ENCODE measurements at places on chromosomes 1 and 21.

DNA sequence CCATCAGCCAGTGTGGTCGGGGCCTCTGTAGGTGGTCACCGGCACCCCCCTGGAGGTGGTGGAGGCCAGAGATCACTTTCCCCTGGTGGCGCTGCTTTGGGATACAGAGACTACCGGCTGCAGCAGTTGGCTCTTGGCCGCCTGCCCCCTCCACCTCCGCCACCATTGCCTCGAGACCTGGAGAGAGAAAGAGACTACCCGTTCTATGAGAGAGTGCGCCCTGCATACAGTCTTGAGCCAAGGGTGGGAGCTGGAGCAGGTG lies 961 bp downstream of the RBM15 start:
- DNase-seq, result no peak

DNA sequence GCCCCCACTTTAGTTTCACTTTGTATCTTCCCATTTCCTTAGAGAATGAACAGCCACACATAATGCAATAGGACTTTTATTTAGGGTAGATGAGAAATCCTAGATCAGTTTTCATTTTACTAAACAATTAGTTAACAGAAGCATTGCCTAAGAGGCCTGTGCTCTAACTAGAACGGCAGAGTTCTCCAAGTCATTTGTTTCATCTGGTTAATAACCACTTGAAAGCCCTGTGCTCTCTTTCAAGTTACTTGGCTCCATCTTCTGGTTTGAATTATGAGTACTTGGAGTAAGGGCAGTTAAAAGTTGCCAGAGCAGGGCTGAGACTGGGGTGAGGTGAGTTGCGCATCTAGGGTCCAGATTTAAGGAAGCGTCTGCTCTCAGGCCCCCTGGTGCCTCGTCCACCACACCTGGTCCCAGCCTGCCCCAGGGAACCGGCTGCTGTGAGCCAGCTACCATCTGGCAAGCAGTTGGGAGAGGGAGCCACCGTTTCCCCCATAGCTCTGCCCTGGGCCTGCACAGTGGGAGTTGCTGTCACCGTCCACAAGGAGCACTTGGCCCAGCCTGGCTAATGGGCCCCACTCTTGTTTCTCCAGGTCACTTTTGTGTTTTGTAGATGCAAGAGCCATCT lies 18.1 kb upstream of the SLC44A3 start:
- no peak for DNase-seq

GRCh38 chr1:109306832-109307273 lies at the start of gene MYBPHL:
Gene MYBPHL, minus strand, starts transcription at chr1:109307011. Its CDS starts 20 bp downstream, at chr1:109306991.
- peak; percentile 70 for DNase-seq

DNA sequence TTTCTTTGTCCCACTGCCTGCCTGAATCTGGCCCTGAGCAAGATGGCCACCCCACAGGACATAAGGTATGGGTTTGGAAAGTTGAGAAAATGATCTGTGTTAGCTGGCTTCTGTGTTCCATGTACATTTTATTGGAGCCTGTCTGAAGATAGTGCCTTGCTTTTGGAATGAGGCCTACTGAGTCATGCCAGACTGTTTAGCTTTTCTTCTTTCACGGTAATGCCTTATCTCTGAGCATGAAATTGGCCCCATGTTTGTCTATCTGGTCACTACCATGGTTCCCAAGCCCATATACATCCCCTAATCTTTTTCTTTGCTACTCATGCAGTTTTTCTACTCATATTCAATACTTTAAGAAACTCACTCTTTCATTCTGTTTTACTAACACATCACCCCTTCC lies 85.1 kb upstream of the LMO4 start:
- DNase-seq, result no peak

DNA sequence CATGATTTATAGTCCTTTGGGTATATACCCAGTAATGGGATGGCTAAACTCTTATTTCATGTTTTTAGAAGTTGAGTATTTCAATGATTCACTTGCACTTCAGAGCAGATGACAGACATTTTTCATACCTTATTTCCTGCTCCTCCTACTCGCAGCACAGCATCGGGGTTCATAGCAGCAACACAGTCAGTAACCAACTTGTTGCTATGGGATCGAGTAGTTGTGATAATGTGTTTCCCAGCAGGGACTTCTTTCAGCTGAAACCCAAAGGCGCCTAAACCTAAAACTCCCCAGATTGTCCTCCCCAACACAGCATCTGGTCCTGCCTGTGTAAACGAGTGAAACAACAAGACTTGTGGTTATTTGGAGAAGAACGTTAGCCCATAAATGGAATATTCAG lies 16.3 kb upstream of the EPRS1 start:
- DNase-seq, result no peak

GRCh38 chr1:152487871-152488270 lies 22.7 kb upstream of the LCE5A start:
- DNase-seq, result no peak

GRCh38 chr1:230065571-230065970 lies 1.5 kb upstream of the GALNT2 start:
- DNase-seq, result no peak

DNA sequence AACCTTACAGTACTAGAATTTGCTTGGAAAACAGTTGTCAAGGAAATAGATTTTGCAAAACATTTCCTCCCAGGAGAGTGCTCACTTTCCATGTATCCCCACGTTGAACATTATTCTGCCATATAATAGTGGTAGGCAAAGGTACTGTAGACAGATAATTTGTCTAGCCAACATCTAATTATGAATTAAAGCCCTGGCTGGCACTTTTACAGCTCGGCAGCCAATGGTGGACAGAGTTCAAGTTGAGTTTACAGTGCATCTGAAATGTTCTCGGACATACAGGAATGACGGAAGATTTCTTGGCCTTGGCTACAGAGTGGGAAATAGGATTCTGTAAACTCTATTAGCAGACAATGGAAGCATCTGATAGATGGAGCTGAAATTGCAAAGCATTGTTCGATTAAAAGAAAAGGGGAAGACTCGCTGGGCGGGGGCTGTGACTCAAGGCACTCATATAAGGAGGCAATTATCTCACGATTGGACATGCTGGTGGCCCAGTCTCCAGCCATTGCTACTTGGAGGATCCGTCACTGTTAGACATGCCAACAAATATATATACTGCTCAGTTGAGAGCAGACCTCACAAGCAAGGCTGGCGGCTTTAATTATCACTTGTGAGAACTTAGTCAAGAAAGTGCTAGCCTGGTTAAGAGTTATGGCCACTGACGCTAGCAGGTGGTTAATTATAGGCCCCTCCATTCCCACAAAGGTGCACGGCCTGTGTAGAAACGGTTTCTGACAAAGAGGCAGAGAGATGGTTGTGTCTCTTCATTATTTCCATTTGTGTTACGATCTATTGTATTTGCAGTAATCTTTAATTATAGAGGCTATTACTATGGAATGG lies 48.0 kb downstream of the MAN1C1 start:
- no peak for DNase-seq

DNA sequence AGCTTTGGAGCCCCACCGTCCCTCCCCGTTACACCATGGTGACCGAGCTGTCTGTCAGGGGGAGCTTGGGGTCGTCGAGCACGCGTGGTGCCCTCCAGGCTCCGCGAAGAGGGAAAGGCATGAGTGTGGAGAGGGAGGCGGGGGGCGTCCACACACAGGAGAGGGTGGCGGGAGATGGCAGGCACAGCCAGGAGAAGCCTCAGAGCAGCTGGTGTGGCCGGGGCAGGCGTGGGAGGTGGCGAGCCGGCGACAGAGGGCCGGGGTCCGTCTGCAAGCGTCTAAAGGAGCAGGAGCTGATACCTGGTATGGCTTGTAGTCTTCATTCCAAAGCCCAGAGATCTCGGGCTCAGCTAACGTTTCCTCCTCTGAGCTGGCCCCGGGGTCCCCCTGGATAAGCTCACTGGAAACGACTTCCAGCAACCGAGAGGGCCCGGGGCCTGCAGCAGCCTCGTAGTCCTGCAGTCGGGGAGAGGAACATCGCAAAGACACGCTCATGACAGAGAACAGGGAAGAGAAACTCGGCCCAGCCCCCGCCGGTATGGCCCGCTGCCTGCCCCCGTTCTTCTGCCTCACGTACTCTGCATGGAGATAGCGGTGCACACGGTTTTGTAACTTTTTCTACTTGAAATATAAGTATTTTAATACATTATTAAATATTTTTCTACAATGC lies 37.4 kb downstream of the CFAP74 start:
- no peak for DNase-seq

- no peak for DNase-seq
Observed at GRCh38 chr1:150567717-150568593, 11.5 kb downstream of the MCL1 start.

DNA sequence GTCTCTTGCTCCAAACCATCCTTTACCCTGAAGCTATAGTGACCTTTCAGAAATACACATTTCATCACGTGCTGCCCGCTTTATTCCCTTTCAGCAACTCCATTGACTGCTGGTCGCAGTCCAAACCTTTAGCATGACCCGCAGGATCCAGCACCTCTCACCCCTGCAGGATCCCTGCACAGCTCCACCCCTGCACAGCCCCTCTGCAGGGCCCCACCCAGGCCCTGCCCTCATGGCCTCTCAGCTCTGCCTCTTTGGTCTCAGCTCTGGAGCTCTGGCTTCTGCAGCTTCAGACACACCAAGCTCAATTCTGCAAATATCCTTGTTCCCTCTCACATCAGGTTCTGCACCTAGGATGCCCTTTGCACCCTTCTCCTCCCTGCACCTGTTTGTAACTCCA lies 264.9 kb upstream of the C1orf174 start:
- DNase-seq, result no peak

DNA sequence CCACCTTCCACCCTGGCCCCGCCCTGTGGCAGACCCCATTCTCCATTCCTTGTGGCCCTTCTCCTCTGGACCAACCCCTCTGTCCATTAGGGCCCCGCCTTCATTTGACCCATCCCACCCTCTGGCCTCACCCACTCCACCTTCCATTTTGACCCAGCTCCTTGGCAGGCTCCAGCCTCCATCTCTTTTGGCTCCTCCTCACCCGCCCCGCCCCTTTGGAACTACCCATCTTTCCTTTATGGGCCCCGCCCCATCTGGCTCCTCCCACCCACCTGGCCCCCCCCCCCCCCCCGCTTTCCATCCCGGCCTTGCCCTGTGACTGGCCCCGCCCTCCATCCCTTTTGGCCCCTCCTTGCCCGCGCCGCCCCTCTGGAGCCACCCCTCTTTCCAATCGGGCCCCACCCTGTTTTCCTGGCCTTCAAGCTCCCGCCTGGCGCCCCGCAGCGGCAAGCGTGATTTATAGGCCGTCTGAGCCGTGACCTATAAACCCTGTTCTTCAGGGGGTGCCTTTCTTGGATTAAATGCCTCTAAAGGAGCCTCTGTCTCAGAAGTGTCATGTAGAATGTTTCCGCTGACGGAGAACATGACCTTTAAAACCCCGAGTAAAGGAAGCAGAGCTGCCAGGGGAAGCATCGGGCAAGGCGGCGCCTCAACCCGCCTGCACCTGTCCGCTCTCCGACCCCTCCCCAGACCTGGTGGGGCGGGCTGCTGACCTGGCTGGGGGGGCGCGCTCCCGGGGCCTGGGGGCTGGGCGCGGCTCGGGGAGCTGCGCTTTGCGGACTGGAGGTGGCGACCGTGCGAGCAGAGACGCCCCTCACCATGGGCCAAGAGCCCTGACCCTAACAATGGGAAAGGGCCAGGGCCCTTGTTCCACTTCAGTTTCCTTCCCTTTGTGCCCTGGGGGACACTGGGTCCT lies 178.0 kb downstream of the CAMTA1 start:
- no peak for DNase-seq

DNA sequence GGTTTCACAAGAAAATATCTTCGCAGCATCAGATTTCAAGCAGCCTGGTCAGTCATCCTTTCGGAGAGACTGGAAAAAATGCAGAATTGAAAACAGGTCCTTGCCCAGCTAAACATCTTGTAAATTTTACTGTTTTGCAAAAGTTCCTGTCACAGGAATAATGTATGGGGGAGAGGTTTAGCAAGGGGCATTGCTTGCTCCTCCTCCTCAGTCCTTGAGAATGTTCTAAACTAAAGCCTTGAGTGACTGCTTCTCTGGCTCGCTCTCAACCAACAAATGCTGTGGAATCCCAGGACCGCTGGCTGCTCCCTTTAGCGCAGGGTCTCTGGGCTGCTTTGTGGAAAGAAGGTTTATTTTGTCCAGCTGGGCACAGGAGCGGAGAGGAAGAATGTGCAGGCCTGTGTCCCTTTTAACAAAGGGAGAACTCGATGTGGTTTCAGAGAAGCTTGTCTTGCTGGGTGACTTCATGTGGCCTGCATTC lies 33.6 kb upstream of the FHAD1 start:
- DNase-seq, result no peak

DNA sequence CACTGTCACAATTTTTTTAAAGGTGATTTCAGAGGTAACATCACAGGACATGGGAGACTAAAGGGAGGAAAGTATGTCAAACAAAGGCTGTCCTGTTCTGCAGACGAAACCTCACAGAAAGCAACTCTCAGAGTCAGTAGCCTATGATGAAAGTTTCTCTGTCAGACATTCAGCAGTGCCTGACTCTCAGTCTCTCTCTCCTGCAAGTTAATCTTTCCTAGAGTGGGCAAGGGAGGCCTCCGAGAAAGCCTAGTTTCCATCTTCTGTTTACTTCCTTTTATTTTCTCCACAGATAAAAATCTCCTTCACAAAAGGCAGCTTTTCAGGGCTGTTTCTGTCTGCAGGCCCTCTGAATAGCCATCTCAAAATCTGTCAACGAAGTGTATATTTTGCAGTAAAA lies 24.9 kb upstream of the FMO2 start:
- no peak for DNase-seq

DNA sequence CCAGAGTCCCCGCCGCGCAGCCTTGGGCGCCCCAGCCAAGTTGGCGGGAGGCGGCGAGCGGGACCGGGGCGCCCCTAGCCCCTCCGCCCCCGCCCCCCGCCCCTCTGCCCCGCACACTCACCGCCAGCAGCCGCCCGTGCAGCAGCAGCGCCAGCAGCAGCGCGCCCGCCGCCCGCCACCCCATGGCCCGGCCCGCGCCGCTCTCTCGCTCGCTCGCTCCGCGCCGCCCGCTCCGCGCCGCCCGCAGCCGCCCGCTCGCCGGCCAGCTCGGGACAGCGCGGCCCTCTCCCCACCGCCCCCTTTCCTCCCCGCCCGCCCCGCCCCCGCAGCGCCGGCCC lies at the start of gene HSPG2:
Gene HSPG2, minus strand, starts transcription at position 277 of the 338 bp plus-strand sequence. Its CDS starts 93 bp downstream, at position 184.
- DNase-seq, result no peak

DNA sequence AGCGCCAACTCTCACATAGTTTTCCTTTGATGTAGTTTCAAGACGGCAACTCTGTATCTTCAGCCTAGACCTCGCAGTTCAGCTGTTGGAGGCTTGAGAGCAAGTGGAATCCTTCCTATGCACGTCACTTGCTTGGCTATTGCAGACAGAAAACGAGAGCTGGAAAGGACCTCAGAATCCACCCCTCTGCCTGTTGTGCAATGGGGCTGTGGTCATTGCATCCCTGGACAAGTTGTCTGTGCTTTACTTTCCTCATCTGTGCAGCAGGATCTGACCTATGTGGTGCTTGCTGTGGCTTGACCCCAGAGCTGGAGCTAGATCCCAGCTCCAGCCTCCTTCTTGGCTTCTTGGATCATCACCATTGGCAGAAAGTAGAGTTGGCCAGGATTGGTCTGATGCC lies 50.0 kb upstream of the IGSF21 start:
- DNase-seq, result no peak

GRCh38 chr1:231241750-231242149 lies 738 bp downstream of the GNPAT start:
- no peak for DNase-seq

DNA sequence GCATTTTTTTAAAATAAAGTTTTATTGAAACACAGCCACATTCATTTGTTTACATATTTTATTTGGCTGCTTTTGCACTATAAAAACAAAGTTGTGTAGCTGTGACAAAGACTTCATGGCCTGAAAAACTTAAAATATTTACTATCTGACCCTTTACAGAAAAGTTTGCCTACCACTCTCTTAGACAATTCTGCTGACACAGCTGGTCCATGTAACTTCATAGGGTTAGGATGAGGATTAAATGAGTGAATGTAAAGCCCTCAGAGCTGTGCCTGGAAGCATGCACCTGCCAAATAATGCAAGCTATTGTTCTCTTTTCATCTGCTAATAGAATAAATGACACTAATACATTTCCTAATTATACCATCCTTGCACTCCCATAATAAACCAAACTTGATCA lies 67.7 kb downstream of the FCRL5 start:
- DNase-seq, result no peak
